ENCODE measurements at places on chromosomes 7 and 10.

DNA sequence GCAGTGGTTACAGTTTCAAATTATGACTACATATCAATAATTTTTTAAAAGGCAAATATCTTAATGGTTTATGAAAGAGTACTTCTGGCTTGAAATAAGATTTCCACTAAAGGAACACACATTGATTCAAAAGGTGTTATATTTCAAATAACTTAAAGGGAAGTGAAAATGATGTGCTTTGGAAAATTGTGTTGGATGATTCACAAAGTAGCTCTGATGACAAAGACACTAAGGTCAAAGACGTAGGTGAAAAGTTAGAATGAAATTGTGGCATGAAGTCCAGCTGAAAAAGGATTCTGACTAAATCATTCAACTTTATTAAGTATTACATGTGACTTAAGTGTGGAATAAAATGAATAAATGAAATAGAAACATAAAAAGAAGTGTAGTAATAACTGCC is 20.8 kb upstream of the OR2A5 start:
- DNase-seq = no peak

- no peak for DNase-seq
Observed at GRCh38 chr7:130821864-130822263, 87.9 kb upstream of the KLF14 start.

GRCh38 chr10:122461729-122462532 is 578 bp downstream of the HTRA1 start:
- DNase-seq = no peak

DNA sequence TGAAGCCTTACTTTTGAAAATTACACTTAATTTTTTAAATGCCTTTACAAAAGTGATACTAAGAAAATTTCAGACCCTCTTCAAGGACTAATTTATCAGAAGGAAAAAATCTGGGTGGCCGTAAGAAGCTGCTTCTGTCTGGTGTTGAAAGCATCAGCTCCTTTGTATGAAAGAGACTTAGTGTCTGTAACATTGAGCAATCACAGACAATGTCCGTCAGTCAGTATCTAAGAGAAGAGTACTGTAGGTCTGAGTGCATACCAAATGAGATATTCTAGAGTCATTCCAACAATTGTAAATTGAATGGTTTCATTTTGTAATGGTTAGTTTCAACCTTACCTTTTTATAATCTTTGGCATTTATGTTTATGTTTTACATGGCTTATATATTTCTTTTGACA is 11.1 kb upstream of the MDFIC start:
- no peak for DNase-seq

- no peak for DNase-seq
Observed at GRCh38 chr7:2668401-2668800, 19.6 kb upstream of the AMZ1 start.

GRCh38 chr7:1101563-1102431 is 13.9 kb downstream of the GPER1 start:
- DNase-seq = no peak

DNA sequence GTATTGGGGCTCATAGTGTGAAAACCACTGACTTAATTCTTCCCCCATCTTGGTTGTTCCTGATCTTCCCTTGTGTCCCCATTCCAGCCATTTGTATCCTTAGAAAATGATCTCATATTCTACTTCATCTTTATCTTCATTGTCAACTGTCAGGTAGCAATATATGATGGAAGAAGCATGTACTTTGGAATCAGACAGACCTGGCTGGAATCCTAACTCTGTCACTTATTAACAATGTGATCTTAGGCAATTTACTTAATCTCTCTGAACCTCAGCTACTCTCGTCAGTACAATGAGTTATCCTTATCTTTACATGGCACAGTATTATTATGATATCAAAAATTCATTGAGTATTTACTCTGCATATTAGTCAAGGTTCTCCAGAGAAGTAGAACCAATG is 10.1 kb downstream of the CFTR start:
- no peak for DNase-seq

GRCh38 chr7:25395976-25396375 is 167.7 kb upstream of the NPVF start:
- DNase-seq = no peak

- DNase-seq = no peak
Observed at GRCh38 chr7:27459021-27459730, 203.5 kb downstream of the HIBADH start.

- DNase-seq = no peak
Observed at GRCh38 chr10:120541984-120542383, 85.0 kb downstream of the PLPP4 start.

DNA sequence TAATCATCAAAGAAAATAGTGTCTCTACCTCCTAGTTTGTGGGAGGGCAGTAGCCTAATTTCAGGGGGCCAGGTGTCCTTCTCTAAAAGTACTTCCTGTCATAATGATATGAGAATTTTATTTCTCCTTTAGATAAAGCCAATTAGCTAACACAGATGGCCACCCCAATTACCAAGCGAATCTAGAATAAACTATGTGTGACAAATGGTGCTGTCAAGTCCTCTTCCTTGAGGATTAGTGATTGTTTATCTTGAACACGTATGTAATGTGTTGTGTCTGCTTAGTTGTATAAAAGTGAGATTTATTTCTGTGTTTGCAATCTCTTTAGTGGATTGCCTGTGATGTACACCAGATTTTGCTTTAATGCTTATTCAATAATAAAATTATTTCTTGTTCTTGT is 1120.0 kb downstream of the SORCS1 start:
- peak; percentile 34 for DNase-seq

- DNase-seq = no peak
Observed at GRCh38 chr10:30531751-30532530, 97.6 kb downstream of the LYZL2 start.

DNA sequence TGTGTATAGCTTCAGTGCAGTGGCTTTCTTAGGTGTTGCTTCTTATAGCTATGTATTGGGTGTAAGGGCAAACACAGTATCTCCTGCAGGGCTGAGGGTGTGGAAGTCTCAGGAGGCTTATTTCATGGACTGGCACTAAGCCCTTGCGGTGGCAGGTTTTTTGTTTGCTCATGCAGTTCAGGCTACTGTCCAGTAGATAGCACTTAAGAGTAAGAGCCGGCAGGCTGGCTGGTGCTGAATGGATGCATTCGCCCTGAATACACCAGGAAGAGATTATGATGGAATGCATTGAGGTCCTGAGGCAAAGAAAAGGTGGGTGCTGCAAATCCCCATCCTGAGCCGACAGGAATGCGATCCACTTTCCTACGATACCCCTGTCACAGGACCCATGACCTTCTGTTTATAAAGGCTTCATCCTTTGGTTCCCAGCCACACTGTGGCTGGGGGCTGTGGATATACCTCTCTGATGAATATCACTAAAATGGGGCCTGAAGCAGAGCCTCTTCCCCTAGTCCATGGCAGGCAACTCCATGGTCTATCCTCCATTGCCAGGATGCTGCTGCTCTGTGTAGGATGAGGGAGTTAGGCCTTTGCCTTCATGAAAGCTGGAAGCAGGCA is 44.9 kb downstream of the ANXA8 start:
- DNase-seq = peak; percentile 0

DNA sequence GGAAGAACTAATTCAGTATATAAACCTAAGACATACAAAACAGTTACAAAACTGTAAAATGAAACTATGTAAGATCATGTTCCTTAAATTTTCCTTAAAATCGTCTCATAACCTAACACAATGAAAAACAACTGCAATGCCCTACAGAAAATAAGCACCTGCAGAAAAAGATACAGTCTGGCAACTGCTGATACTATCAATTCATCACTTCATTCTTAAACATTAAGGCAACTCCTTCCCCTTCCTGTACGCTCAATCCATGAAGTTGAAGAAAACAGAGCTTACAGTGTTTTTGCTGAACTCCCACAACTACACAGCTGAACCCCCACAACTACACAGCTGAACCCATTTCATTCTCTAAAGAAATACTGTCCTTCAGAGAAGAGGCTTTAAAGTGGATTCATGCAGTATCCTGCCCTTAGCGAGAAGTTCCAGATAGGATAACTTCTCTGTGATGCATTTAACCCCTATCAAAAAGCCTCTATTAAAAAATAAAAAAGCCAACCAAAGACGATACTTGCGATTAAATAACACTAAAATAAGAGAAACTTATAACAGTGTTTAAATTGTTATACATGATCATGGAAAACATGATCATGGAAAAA is 50.0 kb downstream of the JMJD1C start:
- DNase-seq = no peak

GRCh38 chr10:95537542-95537927 is 23.6 kb downstream of the SORBS1 start:
- DNase-seq = no peak

GRCh38 chr10:89741126-89741762 is 39.9 kb downstream of the KIF20B start:
- no peak for DNase-seq

- no peak for DNase-seq
Observed at GRCh38 chr7:85471307-85471706, 284.5 kb upstream of the SEMA3D start.

DNA sequence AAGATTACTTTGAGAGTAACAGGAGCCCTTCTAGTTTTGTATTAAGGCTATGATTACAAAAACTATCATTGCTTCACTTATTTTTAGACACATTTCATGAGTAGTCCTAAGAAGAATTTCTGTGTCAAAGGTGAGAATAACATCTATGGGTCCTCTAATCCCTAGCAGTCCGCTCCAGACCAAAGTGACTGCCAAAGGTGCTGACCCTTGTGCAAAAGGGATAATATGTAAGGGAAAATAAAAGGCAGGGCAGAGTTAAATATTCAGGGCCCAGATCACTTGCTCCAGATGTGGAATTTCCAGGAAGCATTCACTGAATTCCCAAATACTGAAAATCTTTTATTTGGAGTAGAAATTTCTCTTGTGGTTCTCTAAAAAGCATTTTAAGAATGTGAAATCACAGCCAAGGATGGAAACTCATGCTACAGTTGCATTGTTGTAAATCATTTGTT is 29.3 kb downstream of the RHOBTB1 start:
- DNase-seq = no peak

GRCh38 chr10:100729862-100730724 is 15.3 kb upstream of the PAX2 start:
- DNase-seq = no peak

DNA sequence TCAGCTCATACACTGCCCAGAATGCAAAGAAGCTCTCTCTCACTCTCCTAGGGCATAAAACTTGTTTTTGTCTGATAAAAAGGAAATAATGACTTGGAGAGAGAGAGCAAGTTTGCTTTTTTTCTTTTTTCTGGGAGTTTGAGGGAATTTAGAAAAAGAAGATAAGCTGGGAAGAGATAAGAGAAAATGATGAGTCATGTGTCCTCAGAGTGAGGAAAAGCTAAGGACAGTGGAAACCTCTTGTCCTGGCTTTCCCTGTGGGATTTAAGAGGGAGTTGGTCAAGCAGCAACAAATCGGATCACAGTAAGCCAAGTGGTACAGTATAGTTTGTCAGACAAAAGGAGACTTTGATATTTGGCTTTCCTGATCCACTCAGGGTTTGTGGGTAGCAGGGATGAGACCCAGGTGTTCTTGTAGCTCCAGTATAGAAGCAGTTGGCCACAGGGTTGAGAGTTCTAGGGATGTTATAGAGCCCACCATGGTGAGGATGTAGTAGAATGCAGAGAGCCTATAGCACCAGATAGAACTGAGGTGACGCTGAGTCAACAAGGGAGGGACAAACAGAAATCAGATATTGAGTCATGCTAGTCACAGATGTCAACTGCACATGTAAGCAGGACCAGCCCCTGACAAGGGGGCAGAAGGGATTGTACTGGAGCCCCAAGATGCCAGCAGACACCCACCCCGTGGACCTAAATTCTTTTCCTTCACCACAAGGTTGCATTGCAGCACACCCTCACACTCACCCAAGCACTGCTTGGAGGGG is 219.3 kb upstream of the TAC1 start:
- DNase-seq = no peak

DNA sequence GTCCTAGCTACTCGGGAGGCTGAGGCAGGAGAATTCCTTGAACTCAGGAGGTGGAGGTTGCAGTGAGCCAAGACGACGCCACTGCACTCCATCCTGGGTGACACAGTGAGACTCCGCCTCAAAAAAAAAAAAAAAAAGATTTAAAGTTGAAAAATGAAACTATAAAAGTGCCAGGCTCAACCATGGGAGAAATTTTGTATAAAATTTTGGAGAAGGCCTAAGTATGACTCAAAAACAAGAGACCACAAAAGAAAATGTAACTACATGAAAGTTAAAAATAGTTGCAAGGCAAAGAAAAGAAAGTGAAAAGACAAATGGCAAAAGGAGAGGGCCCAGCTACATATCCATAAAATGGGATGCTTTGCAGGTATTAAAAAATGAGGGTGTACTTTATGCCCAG is 104.1 kb downstream of the ARHGAP22 start:
- no peak for DNase-seq

DNA sequence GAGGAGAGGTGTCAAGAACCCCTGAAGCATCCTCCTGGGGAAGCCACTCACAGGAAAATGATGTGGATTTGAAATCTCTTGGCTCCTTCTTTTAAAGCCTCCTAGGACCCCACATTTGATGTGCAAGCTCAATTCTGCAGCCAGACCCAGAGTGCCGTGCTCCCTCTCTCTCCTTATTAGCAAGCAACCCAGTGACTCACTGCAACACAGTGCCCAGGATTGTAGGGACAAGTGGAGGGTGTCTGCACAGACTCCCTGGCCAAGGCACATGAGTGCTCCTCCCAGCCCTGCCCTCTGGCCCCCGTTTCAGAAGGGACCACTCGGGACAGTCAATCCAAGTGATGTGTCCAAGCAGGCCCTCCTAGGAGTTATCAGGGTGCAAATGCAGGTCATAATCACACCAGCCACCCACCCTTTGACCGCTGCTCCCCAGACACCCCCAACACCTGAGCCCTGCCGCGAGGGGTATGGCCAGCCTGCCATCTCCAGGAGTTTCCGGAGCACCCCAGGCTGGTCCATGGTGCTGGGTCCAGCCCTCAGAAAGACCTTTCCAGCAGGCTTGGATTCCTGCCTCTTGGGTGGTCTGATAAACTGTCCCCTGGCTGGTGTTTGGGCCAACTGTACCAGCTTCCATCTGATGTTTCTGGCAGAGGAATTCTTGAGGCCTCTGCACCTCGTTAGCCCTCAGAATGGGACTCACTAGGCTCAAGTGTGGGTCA is 54.5 kb upstream of the CXCL12 start:
- no peak for DNase-seq

- DNase-seq = no peak
Observed at GRCh38 chr7:50056131-50056530, 36.9 kb downstream of the ZPBP start.

DNA sequence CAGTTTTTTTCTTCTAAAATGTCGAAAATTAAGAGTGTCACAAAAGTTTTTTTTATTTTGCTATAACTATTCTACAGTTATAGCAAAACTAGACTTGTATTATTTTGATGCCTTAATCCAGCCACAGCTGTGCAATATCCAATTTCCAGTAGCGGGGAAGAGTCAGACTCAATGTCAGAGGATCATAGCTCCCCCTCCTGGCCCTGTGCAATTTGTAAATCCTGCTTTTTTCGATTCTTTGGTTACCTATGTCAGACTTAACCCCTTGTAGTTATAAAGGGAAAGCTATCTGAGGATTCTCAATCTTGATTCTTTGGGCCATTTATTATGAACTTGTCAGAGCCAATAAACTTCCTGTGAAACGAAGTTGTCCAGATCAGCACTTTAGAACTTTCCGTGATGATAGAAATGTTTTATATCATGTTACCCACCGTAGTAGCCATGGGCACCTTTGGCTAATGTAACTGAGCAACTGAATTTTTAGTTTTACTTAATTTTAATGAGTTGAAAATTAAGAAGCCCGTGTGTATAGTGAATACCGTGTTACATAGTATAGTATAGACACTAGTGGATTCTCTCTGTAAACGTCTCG is 87.7 kb upstream of the PRKCQ start:
- DNase-seq = no peak
